LoVo (cell line): ENCODE measurements at places on chromosomes 13 and 19.

- no peak for DNase-seq
Measured at GRCh38 chr13:51827254-51827653, 17.7 kb downstream of the TMEM272 start.

DNA sequence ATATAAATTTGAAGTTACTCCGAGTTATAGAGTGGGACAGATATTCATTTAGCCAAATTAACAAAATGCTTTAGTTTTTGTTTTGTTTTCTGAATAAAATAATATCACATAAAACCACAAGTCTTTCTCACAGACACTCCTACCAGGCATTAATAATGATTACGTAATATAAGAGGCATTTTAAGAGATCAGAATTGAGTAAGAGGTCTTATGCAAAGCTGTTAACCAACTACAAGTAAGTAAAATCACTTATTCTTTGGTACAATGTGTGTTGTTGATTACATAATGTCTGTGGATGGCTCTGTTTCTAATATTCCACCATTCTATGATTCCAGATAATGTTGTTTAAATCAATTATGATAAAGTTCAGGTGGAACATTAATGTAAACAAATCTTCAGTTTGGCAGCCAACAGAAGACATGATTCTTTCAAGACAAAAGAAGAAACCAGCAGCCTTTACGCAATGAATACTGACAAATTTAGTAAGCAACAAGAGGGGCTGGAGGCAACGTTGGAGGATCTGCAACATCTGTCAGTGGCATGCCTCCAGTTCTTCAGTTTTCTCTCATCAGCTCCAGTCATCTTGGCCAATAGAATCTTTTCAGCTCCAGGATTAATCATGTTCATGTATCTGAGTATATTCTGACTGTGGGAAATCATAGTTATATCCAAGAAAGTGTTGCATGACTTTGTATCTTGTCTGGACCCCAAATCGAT lies 403.8 kb downstream of the SLITRK5 start:
- DNase-seq: no peak

- peak; percentile 53 for DNase-seq
Measured at GRCh38 chr13:110610955-110611595, 4.3 kb upstream of the NAXD start.

DNA sequence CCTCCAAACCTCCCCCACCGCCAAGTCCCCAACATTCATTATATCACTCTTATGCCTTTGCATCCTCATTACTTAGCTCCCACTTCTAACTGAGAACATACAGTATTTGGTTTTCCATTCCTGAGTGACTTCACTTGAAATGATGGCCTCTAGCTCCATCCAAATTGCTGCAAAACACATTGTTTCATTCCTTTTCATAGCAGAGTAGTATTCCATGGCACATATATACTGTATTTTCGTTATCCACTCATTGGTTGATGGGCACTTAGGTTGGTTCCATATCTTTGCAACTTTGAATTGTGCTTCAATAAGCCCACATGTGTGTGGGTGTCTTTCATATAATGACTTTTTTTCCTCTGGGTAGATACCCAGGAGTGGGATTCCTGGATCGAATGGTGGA lies 233.1 kb downstream of the ZNF536 start:
- DNase-seq: no peak

- no peak for DNase-seq
Measured at GRCh38 chr19:2027361-2027760, 11.8 kb upstream of the BTBD2 start.

GRCh38 chr19:16184665-16185122 lies 516 bp upstream of the FAM32A start:
- DNase-seq: no peak

GRCh38 chr13:111875915-111876314 lies 191.0 kb upstream of the SOX1 start:
- no peak for DNase-seq

GRCh38 chr19:3047496-3048189 lies 14.7 kb downstream of the TLE5 start:
- peak; percentile 75 for DNase-seq

DNA sequence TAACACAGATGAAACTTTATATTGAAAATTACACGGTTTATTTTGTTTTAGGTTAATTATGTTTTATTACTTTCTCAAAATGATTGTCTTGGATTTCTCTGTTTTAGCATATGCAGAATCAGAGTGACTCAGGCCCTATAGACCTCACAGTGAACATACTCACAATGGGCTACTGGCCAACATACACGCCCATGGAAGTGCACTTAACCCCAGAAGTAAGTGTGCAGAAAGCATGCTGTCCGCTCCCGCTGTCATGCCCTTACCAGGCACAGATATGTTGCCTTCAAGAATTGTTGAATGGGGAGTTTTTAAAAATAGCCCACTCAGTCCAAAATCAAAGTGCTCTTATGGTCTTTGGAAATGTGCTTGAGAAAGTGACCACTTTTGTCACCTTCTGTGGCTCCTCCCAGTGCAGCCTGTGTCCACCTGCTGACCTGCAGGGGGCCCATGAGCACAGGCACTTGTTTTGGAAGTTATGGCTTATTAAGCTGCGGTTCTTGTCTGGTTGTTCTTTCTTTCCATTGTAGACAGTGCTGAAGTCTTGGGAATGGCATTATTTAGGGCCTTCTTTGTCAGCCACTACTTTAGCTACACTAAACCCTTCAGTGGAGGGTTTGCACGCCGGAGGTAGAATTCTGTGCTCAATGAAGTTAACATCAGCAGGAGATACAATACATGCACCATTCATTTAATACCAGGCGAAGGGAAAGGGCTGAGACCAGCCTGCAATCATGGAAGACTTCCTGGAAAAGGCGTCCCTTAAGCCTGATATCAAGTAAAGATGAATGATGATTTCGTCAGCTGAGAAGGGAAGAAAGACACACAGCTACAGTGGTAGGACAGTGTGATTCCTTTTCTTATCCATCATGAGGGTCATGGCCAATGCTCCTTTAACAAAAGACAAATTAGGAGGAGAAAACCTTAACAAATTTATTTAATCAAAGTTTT lies 36.7 kb downstream of the CUL4A start:
- no peak for DNase-seq

- DNase-seq: no peak
Measured at GRCh38 chr13:51323824-51324511, 15.5 kb upstream of the SERPINE3 start.
